SW480 (cell line): ENCODE measurements at places on chromosomes 4 and X.

GRCh38 chr4:147747787-147748454 is 16.0 kb downstream of the ARHGAP10 start:
- DNase-seq, result no peak

GRCh38 chr4:77880784-77881183 is 18.2 kb downstream of the MRPL1 start:
- DNase-seq, result no peak

GRCh38 chrX:154043003-154043763 is 23.5 kb upstream of the IRAK1 start:
- no peak for DNase-seq

DNA sequence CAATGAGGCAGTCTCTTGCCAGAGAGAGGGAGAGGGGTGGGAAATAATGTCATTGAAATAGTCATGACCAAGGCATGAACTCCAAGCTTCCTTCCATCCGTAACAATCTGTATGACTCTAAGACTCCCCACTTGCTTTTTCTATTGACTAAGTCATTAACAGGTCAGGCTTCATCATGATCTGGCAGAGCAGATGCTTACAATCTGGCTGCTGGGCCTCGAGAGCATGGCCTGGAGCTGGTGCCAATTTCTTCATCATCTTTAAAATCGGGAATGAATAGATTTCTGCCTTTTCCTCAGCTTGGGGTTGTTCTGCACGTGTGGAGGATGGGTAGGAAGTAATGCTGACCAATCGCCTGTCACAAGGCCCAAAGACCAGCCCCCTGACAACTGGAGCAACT is 280.6 kb upstream of the CLNK start:
- no peak for DNase-seq

- DNase-seq, result no peak
Measured at GRCh38 chrX:10618961-10619360, 1.4 kb downstream of the MID1 start.

GRCh38 chr4:122172266-122172665 is 20.1 kb downstream of the BLTP1 start:
- no peak for DNase-seq

DNA sequence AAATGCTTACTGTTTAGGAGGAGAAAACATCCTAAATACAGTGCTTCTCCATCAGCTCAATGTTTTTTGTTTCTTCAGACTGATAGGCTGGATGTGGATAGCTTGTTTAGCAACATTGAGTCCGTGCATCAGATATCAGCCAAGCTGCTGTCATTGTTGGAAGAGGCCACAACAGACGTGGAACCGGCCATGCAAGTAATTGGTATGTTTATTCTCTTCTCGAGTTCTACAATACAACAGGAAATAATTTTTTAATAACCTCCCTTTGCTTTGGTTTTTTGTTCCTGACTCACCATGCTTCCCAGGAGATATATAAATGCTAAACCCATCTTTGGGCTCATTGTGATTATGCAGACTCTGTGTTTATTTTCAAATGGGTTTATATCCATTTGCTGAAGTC is 60.9 kb downstream of the ARHGEF38 start:
- DNase-seq, result no peak

DNA sequence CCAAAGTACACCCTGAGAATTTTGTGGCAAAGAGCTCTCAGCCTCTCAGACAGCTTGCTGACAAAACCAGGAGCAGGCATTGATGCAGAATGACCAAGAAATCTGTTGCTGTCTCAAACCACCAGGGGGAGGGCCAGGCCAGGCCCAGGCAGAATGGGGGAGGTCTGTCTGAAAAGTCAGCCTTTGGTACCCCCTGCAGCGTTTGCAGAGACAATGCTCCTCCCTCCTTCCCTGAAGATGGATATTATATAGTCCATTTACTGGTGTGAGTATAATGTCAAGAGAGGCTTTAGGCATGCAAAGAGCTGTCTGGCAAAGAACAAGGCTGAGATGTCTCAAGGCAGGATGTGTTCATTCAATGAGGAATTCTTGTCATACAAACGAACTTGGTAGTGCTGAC is 52.9 kb upstream of the TRPC5OS start:
- DNase-seq, result no peak

GRCh38 chr4:152023674-152024073 is 262.9 kb upstream of the GATB start:
- DNase-seq, result no peak

DNA sequence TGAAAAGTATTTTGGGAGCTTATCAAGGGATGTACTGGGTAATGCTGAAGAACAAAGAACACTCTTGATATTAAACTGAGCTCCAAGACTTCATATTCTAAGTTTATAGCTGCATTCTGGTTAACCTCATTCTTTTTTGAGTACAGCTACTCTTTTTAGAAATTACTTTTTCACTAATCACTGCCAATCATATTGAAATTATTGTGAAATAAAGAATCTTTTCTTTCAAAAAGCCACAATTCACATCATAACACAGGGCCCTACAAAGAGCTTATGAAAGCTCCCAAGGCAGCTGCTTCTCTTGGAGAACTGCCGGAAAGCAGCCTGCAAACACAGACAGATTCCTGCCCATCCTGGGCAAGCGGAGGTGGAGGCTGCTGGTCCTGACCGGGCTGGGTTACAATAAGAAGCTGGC is 121.4 kb downstream of the RNF150 start:
- DNase-seq, result no peak

GRCh38 chr4:168853770-168854169 is 156.3 kb downstream of the CBR4 start:
- DNase-seq, result no peak

DNA sequence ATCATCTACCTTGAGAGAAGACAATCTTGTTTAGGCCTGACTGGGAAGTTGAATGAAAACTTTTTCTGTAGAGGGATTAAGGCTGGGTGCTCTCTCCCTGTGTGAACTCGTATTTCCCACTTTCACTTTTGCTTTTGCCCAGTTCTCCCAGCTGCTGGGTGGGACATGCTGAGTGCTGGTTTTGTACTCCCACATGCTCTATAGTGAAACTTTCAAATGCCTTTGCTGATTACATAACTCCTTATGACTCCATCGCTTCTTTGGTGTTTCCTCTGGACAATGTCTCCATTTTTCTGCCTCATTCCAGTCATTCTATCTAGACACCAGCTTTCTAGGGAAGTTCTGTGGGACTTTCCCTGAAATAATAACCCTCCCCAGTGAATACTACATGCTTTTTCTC is 100.5 kb downstream of the CLNK start:
- DNase-seq, result peak; percentile 66

- no peak for DNase-seq
Measured at GRCh38 chr4:189769131-189769530, 171.5 kb upstream of the FRG1 start.

DNA sequence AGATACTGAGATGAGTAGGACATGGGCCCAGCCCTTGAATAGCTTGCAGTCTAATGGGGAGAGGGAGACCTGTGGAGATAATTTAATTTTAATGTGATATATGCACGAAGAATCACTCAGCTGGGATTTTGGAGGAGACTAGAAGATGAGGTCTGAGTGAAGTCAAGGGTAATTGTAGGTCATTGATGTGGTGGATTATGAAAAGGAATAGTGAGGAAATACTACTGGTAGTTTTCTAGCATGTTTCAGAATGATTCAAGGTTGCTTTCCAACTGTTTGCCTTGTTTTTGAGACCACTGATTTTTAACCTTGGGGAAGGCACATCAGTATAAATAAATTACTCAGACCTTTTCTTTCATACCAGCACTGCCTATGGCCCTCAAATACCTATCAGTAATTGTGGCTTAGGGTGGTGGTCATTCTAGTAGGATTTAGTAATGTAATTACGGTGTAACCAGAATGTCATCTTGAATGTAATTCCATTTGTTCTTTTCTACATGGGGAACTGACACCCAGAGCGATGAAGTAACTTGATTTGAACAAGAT is 25.6 kb downstream of the PTTG2 start:
- DNase-seq, result no peak

- DNase-seq, result no peak
Measured at GRCh38 chrX:19555236-19555635, 39.9 kb upstream of the MAP3K15 start.

DNA sequence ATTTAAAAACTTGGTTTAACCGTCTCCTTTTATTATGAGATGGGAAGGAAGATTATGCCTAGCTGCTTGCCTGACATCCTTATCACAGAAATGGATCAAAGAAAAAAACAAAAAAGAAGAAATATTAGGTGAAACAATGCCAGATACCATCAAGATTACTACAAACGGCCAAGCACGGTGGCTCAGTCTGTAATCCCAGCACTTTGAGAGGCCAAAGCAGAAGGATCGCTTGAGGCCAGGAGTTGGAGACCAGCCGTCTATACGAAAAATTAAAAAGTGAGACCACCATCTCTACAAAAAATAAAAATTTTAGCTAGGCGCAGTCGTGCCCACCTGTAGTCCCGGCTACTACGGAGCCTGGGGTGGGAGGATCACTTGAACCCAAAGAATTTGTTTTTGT is 2.3 kb downstream of the FRYL start:
- no peak for DNase-seq

GRCh38 chrX:69388526-69388925 is 115.6 kb upstream of the NALF2 start:
- DNase-seq, result no peak

GRCh38 chr4:78058591-78059523 is 1.7 kb downstream of the FRAS1 start:
- DNase-seq, result peak; percentile 45

- no peak for DNase-seq
Measured at GRCh38 chr4:121651597-121651996, 45.2 kb downstream of the ANXA5 start.

- DNase-seq, result no peak
Measured at GRCh38 chrX:27548624-27549023, 41.5 kb upstream of the DCAF8L2 start.

- DNase-seq, result no peak
Measured at GRCh38 chrX:101393530-101394305, 2.9 kb downstream of the RPL36A start.

DNA sequence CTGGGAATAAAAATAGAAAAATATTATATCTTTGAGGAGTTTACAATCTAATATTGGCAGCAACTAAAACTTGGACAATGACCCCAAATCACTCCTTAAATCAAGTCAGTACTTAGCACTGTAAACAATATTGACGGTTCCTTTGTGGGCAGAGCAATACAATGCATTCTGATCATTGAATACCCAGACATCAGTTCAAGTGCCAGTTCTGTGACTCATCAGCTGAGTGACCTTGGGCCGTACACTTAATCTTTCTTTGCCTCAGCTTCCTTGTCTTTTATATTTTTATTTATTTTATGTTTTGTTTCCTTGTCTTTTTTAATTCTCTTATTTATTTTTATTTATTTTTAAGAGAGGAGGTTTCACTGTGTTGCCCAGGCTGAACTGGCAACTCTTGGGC is 112.2 kb upstream of the ANXA3 start:
- DNase-seq, result no peak

DNA sequence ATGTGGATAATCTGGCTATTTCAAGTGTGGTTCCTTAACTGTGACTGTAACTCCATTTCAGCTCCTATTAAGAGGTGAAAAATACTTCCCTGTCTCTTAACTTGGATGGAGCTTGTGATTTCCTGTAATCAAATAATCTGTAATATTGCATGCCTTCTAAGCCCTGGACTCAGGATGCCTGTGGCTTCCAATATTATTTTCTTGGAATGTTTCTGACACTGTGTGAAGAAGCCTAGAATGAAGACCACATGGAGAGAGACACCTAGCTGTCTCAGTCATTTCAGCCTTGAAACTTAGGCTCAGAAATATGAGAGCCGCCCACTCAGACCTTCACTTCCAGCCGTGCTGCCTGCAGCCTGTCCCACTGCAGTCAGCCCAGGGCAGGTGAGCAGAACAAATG is 544.3 kb downstream of the TRIML1 start:
- DNase-seq, result no peak

DNA sequence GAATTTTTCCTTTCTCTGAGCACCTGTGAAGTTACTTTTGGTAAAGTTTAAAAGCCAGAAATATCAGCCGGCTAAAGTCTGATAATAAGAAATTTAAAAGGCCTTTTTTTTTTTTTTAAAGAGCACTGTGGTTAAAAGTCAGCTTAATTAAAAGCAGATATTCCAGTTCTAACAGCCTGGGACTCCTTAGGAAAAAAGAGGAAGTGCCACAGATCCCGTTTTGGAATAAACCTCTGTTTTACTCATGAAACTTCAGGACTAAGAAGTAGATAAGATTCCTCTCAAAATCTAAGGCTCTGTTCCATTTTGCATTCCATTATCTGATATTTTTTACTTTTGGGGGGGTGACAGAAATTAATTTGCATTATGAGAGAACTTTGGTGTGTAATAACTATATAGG is 37.8 kb downstream of the ABCB7 start:
- no peak for DNase-seq

DNA sequence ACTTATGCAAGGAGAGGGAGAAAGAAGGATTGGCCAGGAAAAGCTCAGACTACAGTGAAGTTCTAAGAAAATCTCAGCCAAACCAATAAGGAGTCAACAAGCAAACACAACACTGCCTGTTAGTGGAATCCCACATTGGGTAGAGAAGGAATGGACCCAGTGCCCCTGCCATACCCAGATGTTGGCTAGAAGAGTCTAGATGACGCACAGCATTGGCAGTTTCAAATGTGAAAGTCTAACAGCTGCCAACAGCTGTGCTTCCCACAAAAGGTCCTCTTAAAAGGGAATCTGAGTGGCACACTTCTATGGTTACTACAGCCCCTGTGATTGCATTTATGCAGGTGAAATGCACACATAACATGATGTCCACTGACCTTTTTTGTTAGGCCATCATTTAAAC is 37.2 kb upstream of the CPEB2 start:
- DNase-seq, result no peak

DNA sequence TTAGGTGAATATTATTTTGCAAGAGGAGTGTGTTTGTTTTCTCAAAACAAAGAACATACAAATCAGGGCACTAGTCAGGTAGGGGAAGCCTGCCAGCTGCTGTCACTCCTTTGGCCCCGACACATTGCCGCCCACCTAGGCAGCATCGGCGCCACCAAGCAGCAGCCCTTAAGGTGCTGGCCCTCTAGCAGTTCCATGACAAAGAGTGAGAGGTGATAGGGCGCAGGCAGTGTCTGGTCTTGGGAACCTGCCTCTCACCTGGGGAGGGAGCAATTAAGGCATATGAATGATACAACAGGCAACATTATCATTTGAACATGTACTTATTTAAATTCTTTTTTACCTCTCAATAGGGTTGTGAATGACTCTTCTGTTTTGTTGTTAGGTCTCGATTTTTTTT is 135.1 kb downstream of the PLS3 start:
- DNase-seq, result no peak

DNA sequence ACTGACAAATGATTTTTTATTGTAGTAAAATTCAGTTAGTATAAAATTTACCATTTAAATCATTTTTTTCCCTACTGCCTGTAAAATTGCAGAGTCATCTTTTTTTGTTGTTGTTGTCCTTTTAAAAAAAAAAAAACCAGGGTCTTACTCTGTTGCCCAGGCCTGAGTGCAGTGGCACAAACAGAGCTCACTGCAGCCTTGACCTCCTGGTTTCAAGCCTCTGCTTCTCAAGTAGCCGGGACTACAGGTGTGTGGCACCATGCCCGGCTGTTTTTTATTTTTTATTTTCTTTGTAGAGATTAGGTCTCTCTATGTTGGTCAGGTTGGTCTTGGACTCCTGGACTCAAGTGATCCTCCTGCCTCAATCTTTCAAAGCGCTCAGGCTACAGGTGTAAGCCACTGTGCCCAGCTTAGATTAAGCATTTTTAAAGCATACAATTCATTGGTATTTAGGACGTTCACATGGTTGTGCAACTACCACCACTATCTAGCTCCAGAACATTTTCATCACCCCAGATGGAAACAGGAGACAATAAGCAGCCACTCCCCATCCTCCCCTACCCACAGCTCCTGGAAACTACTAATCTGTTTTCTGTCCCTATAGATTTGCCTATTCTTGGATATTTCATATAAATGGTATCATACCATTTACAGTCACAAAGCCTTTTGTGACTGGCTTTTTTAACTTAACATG is 59.7 kb upstream of the PGRMC2 start:
- DNase-seq, result no peak

- DNase-seq, result no peak
Measured at GRCh38 chr4:17809667-17810066, 890 bp downstream of the DCAF16 start.
